ENCODE measurements at places on chromosomes 5 and 9. TPM values are rescaled to one million over a fixed set of nuclear protein-coding genes. Genes with fewer than 3 reads are reported as not detected.

DNA sequence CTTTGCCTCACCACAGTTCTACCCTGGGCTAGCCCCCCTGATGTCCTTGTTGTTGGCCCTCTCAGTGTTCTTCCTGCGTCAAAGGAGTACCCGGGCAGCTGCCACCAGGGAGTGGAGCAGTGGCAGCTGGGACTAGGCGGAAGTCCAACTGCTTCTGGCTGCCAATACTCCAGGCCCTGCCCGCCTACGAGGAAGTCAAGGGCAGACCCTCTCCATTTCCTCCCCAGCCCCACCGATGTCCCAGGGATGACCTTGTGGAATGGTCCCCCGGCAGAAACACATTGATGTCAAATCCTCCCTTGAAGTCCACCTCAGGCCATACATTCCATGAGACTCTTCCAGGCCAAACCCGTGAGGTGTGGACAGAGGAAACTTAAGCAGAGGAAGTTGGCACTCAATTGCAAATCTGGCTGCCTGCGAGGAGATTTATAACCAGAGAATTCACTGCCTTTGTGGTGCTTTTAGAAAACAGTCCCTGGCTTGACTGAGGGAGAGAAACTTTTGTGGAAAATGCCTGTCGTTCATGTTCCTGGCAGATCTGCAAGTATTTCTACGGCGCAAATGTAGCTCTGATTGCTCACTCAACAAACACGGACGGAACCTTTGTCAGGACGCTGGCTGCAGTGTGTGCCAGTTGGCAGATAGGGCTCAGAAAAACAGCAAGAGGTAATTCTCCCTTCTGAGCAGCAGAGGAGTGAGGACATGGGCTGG lies 339.7 kb downstream of the RAB3C start:
- ATAC-seq = peak; percentile 81

DNA sequence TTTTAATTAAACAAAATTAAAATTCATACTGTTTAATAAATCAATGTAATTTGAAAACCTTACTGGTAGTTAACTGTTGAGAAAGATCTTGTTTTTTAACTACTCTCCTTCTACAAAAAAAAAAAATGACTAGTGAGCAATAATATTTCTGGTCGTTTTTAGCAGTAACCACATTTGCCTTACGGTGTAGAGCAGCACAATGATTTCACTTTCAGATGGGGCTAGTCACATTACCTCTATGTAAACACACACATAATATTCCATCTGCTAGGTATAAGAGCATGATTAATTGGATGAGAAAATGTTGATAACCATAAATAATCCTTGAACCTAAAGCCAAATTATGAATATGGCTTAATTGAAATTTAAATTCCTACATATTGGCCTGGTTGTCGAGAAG lies 198.1 kb downstream of the CHSY3 start:
- ATAC-seq = no peak

DNA sequence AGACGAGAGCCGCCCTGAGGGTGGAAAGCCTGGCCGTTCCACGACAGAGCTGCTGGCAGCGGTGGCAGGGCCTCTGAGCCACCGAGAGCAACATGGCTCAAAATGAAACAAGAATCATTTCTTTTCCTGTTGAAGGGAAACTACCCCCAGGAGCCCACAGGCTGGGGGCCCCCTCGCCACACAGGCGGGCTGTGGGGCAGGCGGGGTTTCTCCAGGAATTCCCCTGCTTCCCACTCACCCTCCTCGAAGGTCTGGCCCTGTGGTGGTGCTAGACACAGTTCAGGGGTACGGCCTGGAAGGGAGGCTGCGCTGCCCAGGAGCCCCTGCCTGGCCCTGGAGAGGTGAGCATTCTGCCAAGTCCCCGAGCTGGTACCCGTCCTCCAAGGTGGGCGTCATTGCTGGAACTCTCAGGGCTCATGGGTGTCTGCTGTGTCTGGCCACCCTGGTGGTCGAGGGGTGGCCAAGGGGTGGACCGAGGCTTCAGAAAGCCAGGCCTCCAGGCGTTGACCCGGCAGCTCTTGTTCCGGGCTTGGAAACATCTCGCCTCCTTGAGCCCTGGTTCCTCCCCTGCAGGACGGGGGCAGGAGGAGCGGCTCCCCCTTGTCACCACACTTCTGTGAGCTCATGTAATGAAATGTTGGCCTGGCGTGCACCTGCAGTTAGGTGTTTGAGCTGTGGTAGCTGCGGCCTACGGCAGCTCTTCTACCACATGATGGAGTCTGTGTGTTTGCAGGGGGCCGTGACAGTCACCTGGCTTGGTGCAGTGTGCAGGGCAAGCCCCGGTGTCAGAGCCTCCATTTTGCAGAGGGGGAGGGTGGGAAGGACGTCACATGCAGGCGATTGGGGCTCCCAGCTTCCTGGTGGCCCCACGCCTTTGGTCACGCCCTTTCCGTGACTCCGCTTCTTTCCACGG lies 65.3 kb downstream of the RXRA start:
- no peak for ATAC-seq

Gene ANKRD31
- total RNA-seq = not detected

Gene LHX3
- total RNA-seq = not detected

DNA sequence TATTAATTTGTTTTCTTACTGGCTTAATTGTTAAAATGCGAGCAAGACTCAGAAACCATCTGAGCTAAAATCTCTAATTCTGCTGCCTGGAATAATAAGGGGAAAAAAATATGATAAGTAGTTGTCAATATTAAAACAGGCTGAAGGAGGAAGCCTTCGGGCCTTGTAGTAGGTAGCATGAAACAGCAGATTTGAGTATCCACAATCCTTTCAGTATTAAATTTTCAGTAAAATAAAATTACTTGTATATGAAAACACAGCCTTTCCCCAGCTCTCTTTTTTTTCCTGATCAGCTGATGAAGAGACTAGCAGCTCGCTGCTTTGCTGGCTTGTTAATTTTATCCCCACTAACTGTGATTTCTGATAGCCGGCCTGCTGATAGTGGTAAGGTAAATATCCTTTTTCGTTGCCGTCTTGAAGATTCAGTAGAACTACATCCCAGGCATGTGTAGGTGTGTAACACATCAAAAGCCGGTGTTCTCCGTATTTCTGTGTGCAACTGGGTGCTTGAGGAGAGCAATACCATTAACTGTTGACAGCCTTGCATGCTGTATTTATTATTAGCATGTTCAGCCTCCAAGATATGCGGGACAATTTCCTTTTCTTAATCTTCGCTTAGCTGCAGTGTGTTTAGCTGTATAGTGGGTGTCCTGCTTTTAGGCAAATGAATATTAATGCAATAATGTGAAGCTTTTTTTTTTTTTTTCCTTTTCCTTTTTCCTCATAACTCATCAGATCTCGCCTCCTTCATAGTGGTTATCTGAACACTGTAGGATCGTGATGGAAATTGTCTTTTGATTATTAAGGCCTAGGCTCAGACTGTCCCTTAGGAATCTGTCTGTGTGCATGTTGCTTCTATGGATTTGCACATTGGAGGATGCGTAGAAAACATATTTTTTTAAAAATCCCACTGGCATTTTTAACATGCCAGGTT lies 144.6 kb downstream of the SMARCA2 start:
- ATAC-seq = no peak

GRCh38 chr9:100308965-100309564 lies 43.7 kb downstream of the TEX10 start:
- no peak for ATAC-seq

DNA sequence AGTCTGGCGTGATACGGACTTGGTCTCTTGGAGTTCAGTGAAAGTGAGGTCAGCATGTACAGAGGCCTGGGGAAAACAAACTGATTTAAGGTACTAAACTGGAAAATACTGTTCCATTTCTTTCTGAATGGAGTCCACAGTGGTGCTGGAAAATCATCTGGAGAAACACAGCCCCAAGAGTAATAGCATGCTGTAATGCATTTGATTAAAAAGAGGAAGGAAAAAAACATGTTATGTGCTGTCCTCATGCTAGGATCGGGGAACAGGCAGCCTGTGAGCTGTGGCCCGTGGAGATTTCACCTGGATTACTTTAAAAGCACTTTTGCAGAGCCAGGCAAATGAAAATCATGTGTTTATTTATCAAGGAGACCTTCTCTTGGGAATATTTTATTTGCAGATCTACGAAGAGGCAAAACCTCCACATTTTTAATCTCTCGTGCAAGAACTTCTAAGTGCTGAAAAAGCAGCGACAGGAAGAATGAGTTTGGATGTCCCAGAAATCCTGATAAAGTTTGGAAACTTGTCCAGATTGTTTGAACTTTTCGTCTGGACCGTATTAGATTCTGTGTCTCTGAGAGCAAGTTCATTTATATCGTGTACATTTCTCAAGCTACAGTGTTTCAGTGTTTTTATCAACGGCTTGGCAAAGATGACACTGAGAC lies 228.8 kb downstream of the GAS1 start:
- ATAC-seq = no peak

Gene DPM2
- total RNA-seq = 8.9 TPM

Gene HDAC3
- total RNA-seq = 39.6 TPM

- ATAC-seq = peak; percentile 46
Measured at GRCh38 chr9:132268725-132269352, 85.9 kb downstream of the SETX start.
